ENCODE measurements at places on chromosomes 7 and 10.

DNA sequence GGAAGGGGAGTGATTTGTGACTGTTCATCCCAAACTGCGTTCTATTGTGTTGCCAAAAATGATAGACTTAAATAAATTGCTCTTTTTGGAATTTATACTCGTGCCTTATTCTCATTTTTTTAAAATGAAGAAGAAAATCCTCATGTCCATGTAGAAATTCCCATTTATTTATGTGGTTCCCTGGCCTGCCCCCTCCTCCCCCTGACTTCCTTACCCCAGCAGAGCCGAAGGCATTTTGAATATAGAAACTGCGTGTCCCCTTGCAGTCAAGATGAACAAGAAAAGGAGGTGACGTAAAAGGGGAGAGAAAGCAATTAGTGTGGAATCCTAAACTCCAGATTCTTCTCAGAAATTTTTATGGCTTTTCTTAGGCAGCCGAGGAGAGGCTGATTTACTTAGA is 126.1 kb downstream of the FAM204A start:
- no peaks in the 10 kb centered on the region for H3K4me1 ChIP-seq
- DNase-seq: no peak
- no peaks in the 10 kb centered on the region for H3K36me3 ChIP-seq
- H3K27me3 ChIP-seq: no peaks in the 10 kb centered on the region

DNA sequence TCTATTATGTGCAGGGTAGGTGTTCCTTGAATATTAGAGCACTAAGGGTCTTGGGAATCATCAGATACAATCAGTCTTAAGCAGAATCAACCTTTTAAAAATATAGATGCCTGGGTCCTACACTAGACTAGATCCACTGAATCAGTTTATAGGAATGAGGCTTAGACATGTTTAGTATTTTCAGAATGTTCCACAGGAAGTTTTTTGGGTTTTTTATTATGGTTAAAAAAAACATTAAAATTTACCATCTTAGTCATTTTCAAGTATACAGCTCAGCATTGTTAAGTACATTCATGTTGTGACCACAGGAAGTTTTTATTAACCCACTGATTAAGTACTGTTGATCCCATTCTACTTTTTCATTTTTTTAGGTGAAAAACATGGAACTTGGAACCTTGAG is 135.7 kb downstream of the LCOR start:
- H3K27me3 ChIP-seq: no peaks in the 10 kb centered on the region
- peaks cover 14% of the 10 kb centered on the region for H3K4me1 ChIP-seq
- DNase-seq: peak; percentile 59
- no peak overlapping the region for H3K4me3 ChIP-seq

- DNase-seq: no peak
- H3K27me3 ChIP-seq: no peaks in the 10 kb centered on the region
- H3K4me1 ChIP-seq: peaks cover 13% of the 10 kb centered on the region
- no peak overlapping the region for H3K27ac ChIP-seq
These were observed 49.2 kb downstream of the RHOBTB1 start for GRCh38 chr10:60894786-60895185.

DNA sequence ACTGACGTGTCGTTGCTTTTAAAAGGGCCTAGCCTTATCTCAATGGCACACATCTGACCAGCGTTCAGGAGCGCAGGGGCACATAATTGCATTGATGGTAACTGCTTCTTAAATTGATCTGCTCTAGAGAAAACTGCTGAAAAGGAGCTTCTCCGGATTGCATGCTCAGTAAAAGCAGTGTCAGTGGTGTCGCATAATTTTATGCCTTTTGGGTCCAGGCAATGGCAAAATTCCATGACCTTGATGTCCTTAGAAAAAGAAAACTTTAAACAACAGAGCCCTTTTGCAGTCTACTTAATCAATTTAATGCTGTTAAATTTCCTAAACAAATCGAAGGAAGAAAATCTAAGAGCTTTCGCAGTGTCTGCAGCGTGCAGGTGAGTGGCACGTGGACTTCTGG is 75.7 kb downstream of the PTPRE start:
- H3K27ac ChIP-seq: no peak overlapping the region
- no peaks in the 10 kb centered on the region for H3K36me3 ChIP-seq
- H3K4me3 ChIP-seq: no peak overlapping the region
- no peaks in the 10 kb centered on the region for H3K27me3 ChIP-seq

Data from astrocyte (in vitro differentiated cells and primary cell).